Stomach (tissue), 19 donors: ENCODE measurements at places on chromosomes 12 and 14.
A peak's percentile ranks its signal among the peaks of the same experiment; 100 is the strongest.

- peak overlapping the region; percentile 7 for H3K27ac ChIP-seq
- DNase-seq = no peak
- no peak overlapping the region for H3K4me3 ChIP-seq
- no peaks in the 10 kb centered on the region for H3K36me3 ChIP-seq
- no peaks in the 10 kb centered on the region for H3K27me3 ChIP-seq
Observed at GRCh38 chr12:24201258-24201970, 251.9 kb upstream of the SOX5 start.

DNA sequence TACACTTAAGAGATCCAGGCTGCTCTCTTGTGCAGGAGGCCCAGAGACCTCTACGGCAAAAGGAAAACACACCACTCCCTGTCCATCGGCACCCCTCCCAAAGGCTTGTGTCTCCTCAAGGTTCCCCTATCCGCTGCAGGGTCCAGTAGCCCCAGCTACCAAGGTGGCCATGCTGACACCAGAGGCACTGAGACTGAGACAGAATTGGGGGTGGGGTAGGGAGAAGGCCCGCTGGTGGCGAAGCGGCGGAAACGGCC, 590 bp downstream of the DDIT3 start:
- H3K4me1 ChIP-seq = peaks cover 84% of the 10 kb centered on the region
- peak overlapping the region; percentile 76 for H3K4me3 ChIP-seq
- peaks cover 36% of the 10 kb centered on the region for H3K36me3 ChIP-seq
- no peaks in the 10 kb centered on the region for H3K27me3 ChIP-seq
- no peak for DNase-seq
- peak overlapping the region; percentile 99 for H3K27ac ChIP-seq

DNA sequence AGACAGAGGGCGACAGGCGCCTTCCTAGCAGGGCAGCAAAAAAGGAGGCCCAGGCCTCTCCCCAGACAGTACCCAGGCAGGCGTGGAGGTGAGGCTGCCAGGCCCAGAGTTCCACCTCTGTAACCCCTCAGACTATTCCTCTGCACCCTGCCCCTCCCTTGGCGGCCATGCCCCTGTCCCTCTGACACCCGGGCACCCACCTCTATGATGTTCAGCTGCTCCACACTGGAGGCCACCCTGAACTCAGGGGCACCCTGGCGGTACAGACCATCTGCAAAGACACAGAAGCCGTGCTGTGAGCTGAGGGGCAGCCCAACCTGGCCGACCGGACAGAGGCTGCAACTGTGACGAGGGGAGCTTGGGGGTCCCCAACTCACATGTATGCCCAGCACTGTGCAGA, 20.1 kb downstream of the ARL6IP4 start:
- H3K27me3 ChIP-seq = no peaks in the 10 kb centered on the region
- DNase-seq = no peak
- no peak overlapping the region for H3K4me3 ChIP-seq
- H3K27ac ChIP-seq = no peak overlapping the region

DNA sequence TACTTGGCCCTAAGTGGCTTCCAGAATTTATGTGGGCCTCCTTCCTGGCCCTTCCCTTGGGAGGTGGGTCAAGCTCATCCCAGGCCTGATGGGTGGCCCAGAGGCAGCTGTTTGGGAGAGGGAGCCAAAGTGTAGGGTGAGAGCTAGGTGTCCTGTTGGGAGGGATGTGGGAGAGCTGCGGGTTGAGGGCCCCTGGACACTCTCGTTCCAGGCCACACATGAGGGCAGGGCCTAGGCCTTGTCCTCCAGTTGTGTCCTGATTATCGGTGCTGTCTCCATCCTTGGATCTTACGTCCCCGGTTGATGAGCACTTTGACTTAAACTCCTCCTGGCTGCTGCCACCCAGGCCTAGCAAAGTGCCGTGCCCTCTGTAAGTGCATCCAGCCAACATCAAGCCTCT, 177.5 kb upstream of the VASH1 start:
- DNase-seq = no peak
- H3K27ac ChIP-seq = no peak overlapping the region
- no peaks in the 10 kb centered on the region for H3K27me3 ChIP-seq
- no peaks in the 10 kb centered on the region for H3K36me3 ChIP-seq
- no peak overlapping the region for H3K4me3 ChIP-seq

DNA sequence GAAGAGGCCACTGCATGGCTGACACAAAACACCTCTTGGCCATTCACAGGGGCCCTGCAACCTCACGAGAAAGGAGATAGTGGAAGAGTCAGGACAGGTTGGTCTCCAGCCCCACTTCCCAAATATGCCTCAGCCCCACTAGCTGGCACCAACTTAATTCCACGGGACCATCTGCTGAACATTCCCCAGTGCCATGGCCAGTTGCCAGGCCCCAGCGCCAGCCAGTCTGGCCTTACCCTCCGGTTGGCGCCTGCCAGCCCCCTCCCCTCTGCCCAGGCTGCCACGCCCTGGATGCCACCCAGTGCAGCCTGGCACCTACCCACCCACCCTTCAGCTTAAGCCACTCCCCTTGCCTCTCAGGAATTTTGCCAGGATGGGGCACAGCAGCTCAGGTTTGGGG, 21.2 kb upstream of the HSPB8 start:
- peaks cover 5% of the 10 kb centered on the region for H3K4me1 ChIP-seq
- no peak overlapping the region for H3K27ac ChIP-seq
- H3K36me3 ChIP-seq = no peaks in the 10 kb centered on the region
- no peaks in the 10 kb centered on the region for H3K27me3 ChIP-seq
- H3K4me3 ChIP-seq = no peak overlapping the region

- no peak overlapping the region for H3K27ac ChIP-seq
- H3K36me3 ChIP-seq = no peaks in the 10 kb centered on the region
- H3K4me3 ChIP-seq = no peak overlapping the region
- peak; percentile 33 for DNase-seq
- H3K27me3 ChIP-seq = peaks cover 35% of the 10 kb centered on the region
Observed at GRCh38 chr12:108495054-108495453, 20.0 kb upstream of the FICD start.

DNA sequence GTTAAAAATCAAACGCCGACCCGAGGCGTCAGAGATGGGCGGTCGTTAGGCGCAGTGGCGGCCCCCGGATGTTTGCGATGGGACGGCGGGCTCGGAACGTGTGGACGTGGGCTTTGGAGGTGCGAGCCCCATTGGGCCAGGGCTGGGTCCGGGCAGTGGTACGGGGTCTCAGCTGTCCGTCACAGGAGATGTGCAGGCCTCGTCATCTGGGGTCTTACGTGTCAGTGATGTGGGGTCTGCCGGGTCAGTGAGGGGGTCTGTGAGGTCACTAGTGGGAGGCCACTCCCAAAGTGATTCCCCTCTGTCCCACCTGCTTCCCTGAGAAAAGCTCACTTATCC, 21.6 kb upstream of the CHFR start:
- peak overlapping the region; percentile 43 for H3K27ac ChIP-seq
- H3K27me3 ChIP-seq = peaks cover 5% of the 10 kb centered on the region
- DNase-seq = no peak
- H3K4me3 ChIP-seq = peak overlapping the region; percentile 61

DNA sequence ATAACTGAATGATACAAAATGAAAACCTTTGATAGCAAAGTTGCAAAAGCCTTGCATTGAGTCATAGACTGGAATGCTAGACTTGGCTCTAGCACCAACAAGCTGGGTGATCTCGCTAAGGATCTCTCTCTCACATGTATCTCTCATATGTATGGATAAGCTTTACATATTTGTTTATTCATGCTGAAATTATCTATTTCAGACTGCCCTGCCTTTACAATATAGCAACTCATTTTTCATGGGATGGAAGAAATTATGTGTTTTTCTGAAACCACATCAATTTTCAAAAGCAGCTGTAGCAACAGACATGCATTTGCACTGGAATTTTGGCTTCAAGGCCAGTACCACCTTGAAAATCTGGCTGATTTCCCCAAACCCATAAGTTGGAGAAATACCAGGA, 11.4 kb downstream of the RERG start:
- no peak overlapping the region for H3K27ac ChIP-seq
- H3K27me3 ChIP-seq = no peaks in the 10 kb centered on the region
- H3K36me3 ChIP-seq = no peaks in the 10 kb centered on the region

DNA sequence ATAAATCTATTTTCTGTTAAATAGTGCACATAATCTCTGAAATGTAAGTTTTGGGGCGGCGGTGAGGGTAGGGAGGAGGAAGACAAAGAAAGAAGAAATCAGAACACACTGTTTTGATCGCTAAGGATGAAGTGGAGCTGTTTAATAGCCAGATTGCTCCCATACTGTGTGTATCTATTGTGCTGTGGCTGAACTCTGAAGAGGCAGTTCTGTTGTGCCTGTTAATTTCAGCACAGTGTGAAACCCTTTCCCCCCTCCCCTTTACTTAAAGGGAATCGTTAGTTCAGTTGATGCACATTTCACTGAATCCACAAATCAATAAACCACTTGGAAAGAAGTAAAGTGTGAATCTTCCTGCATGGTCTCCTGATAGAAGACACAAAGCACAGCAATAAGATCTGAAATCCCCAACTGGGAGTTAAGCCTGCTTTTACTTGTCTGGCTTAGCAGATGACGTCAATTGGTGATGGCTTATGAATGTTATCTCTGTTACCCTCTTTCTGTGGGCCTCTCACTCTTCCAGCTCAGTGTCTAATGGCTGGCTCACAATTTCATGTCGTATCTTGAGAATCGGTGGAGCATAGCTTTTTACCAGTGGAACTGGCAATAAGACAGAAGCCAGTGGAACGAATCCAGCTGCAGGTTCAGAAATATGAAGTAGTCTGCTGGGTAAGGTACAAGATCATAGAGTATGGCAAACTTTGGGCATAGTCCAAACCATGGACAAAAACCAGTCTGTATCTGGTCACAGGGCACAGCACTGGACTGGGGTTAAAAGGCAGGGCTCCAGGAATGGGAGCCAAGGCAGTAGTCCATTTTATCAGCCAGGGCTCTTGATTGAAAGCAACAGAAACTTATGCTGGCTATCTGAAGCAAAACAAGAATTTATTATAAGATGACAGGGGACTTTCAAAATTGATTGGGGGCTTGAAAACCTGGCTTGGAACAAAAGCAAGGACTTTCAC, 413.5 kb upstream of the SEL1L start:
- no peaks in the 10 kb centered on the region for H3K36me3 ChIP-seq
- no peak overlapping the region for H3K4me3 ChIP-seq
- no peak overlapping the region for H3K27ac ChIP-seq
- no peaks in the 10 kb centered on the region for H3K4me1 ChIP-seq

- DNase-seq = peak; percentile 46
- no peak overlapping the region for H3K27ac ChIP-seq
- no peaks in the 10 kb centered on the region for H3K36me3 ChIP-seq
- no peaks in the 10 kb centered on the region for H3K27me3 ChIP-seq
- no peaks in the 10 kb centered on the region for H3K4me1 ChIP-seq
Observed at GRCh38 chr12:47870175-47870781, 34.5 kb downstream of the VDR start.

- no peaks in the 10 kb centered on the region for H3K36me3 ChIP-seq
- no peak overlapping the region for H3K4me3 ChIP-seq
- DNase-seq = no peak
- H3K27me3 ChIP-seq = no peaks in the 10 kb centered on the region
- no peak overlapping the region for H3K27ac ChIP-seq
- peaks cover 9% of the 10 kb centered on the region for H3K4me1 ChIP-seq
Observed at GRCh38 chr14:92108345-92109254, 2.2 kb upstream of the ATXN3 start.

- no peaks in the 10 kb centered on the region for H3K27me3 ChIP-seq
- H3K4me1 ChIP-seq = no peaks in the 10 kb centered on the region
- H3K4me3 ChIP-seq = no peak overlapping the region
- H3K27ac ChIP-seq = no peak overlapping the region
Observed at GRCh38 chr14:36747411-36748184, 85.9 kb downstream of the PAX9 start.

- H3K27ac ChIP-seq = no peak overlapping the region
- H3K27me3 ChIP-seq = peaks cover 23% of the 10 kb centered on the region
- no peaks in the 10 kb centered on the region for H3K4me1 ChIP-seq
- peak; percentile 11 for DNase-seq
- no peak overlapping the region for H3K4me3 ChIP-seq
Observed at GRCh38 chr14:78029601-78030372, 140.4 kb upstream of the NRXN3 start.

GRCh38 chr12:31906557-31907301, 52.5 kb upstream of the RESF1 start:
- H3K27me3 ChIP-seq = no peaks in the 10 kb centered on the region
- no peak for DNase-seq
- H3K27ac ChIP-seq = no peak overlapping the region
- no peak overlapping the region for H3K4me3 ChIP-seq

DNA sequence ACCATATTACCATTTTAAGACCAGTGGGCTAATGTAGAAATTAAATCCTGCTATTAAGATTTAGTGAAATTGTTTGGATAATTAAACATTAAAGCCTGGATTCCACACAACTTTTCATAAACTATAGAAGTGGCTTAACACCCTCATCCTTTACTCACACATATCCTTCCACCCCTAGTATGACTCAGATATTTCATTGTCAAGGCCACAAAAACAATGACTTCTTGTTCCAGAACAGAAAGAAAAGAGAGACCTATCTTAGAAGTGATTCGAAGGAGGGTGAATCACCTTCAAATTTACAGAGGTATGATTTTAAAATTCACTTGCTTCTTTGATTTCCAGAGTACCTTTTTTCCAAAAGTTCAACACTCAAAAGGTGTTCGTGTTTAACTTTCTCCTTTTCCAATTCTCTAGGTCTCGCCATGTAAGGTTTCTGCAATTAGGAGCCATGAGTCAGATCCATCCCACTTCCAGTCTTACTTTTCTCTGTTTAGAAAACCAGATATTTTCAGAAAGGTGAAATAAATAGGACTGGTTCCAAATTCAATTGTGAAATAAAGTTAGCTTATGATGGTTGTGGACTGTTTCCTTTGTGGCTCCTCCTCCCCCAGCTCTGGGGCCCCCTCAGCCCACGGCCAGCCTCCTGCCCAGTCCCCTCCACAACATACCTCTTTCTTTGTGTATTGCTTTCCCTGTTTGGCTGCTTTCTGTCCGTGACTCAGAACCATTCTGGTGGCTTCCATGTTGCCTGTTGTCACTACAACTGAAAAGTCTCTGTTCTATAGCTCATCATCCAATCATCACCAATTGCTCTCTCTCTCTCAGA, 24.6 kb upstream of the MGP start:
- H3K36me3 ChIP-seq = peaks cover 4% of the 10 kb centered on the region
- H3K4me3 ChIP-seq = no peak overlapping the region
- DNase-seq = no peak
- H3K27ac ChIP-seq = no peak overlapping the region
- H3K27me3 ChIP-seq = no peaks in the 10 kb centered on the region

- DNase-seq = no peak
- H3K27me3 ChIP-seq = no peaks in the 10 kb centered on the region
- H3K4me1 ChIP-seq = no peaks in the 10 kb centered on the region
- no peak overlapping the region for H3K4me3 ChIP-seq
- peaks cover 95% of the 10 kb centered on the region for H3K36me3 ChIP-seq
- no peak overlapping the region for H3K27ac ChIP-seq
Observed at GRCh38 chr12:14473707-14474287, 93.9 kb downstream of the PLBD1 start.

- no peaks in the 10 kb centered on the region for H3K36me3 ChIP-seq
- no peak overlapping the region for H3K27ac ChIP-seq
- H3K27me3 ChIP-seq = no peaks in the 10 kb centered on the region
- DNase-seq = no peak
- peaks cover 19% of the 10 kb centered on the region for H3K4me1 ChIP-seq
Observed at GRCh38 chr14:100018482-100018881, 46.7 kb upstream of the EVL start.
